ENCODE measurements at places on chromosomes 7 and 10.

DNA sequence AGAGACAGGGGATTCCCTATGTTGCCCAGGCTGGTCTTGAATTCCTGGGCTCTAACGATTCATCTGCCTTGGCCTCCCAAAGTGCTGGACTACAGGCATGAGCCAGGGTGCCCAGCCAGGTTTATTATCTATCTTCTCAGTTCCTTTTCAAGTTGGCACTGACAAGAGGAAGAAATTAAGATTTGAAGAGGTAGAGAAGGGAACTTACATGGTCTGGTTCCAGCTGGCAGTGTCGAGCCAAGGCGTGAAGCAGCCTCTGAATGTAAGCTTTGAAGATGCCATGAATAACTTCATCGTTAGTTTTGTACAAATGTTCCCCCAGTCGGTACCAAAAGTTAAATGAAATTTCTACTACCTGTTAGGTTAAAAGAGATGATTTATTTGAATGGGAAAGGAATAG lies 57.7 kb downstream of the TNPO3 start:
- no peak for DNase-seq

DNA sequence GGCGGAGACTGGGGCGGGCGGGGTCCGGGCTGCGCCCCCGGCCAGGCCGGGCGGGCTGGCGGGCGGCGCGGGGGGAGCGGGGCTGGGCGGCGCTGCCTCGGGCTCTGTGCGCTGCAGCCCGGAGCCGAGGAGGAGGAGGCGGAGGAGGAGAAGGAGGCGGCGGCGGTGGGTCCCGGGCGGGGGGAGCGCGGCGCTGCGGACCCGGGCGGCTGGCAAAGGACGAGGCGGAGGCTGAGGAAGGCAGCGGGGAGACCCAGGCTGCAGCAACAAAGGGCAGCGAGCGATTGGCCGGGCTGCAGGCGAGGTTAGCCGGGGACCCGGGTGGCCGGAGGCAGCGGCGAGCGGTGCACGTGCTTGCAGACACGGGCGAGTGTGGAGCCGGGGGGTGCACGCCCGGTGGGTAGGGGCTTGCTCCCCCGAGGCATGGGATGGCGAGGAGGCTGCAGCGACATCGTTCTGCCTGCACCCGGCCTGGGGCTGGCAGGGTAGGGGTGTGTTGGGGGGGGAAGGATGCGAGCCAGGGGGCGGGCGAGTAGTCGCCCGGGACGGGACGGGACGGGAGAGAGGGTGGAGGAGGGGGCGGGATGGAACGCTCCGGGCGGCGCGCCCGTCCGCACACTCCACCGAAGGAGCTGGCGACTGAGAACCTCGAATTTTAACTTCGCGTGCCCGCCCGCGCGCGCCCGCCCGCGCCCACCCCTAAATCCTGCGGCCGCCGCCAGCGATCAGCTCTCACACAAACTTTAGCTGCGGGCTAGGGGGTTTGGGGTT lies 844 bp upstream of the KAT6B start:
- peak; percentile 76 for DNase-seq

- no peak for DNase-seq
These were observed 16.2 kb downstream of the CNNM1 start for GRCh38 chr10:99345350-99345749.

- DNase-seq = peak; percentile 66
These were observed 707 bp upstream of the C1GALT1 start for GRCh38 chr7:7181519-7182155.

- no peak for DNase-seq
These were observed 277.9 kb downstream of the HPSE2 start for GRCh38 chr10:98957801-98958200.

DNA sequence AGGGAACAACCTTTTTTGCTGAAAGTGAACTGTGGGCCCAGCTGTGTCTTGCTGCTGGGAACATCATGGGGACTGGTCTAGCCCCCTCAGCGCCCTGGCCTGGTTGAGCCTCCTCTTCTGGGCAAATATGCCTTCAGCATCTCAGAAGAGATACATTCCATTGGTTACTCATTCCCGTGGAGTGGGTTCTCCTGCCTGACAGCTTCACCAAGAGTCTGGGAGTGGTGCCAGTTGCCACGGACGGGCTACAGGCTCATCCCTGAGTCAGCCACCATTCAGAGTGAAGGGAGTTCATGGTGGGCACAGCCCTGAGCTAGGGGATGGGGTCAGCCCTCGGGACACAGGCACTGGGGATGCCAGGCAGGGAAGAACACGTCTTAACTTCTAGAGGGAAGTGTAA lies 81.9 kb downstream of the RAMP3 start:
- DNase-seq = peak; percentile 16

DNA sequence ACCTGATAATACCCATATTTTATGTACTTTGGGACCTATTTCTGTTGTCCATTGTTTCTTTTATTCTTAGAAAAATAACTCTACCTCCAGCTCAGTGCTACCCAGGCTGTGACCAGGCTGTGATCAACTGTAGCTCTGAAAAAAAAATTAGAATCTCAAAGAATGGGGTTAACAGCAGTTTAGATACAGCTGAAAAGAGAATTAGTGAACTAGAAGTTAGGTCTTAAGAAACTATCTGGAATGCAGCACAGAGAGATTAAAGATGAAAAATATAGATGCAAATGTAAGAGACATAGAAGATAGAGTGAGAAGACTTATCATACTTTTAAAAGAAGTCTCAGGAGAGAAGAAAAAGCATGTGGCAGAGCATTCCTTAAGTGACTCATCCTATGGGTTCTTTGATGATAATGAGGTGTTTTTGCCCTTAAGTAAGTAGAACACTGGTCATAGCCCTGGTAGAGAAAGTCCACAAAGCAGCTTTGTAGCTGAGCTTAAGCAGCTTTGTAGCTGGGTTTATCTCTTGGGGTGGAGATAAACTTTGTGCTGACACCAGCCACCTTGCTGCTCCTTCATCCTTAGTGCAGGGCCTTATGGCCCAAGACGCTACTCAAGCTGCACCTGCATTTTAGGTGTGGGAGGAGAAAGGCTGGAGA lies 27.3 kb upstream of the SFRP5 start:
- no peak for DNase-seq

DNA sequence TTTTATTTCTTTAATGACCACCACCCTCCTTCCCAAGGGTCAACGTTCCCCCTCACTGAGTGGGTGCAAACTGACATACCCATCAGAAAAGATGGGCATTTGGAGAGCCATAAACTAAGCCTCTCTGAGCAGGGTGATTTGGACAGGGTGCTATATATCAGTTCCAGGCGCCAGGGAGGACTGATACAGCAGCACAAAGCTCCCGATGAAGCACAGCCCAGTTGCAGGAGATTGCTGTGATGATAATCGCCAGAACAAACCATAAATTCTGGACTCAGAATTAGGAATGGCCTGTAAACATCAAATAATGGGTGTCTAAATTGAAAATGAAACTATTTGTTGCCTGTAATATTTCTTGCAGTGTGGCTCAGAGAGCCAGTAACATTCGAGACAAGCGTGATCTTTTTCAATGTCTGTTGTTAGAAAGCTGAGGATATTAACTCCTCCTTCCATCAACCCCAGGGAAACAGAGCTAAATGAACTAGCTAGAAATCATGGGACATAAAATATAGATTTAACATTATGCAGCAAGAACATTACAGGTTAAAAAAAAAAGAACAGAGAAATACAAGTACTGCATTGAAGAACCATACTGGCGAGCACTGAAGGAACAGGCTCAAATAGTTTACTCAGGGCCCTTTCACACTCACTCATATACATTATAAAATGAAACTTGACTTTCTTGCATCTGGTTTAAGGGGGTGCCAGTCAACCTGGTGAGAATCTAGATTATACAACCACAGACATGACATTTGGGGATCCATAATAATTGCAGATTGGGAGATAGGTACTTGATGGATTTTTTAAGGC lies 137.5 kb upstream of the LRRTM3 start:
- DNase-seq = no peak

DNA sequence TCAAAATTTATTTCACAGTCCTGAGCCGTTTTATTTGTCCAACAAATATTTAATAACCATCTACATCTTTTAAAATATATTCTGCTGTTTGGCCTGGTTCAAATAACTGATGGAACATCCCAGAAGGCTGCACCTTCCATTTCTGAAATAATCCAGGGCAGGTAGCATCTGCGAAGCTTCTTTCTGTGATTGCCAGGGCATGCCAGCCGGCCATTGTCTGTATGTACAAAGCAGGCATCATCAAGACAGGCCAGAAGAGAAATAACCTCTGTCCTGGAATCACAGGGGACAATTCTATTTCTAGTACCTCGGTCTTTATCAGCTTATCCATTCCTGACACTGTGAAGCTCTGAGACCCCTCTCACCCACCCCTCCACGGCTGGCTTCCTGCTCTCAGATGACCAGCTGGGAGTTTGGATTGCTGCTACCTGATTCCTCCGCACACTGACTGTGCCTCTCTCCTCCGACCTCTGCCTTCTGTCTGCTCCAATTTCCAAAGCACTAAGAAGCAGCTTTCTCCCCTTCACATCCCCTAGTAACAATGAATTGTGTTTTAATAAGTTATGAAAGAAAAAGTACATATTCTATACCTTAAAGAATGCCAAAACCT lies 8.0 kb downstream of the DGKI start:
- DNase-seq = no peak

GRCh38 chr7:641269-641671 lies 85.2 kb upstream of the DNAAF5 start:
- DNase-seq = no peak

- DNase-seq = peak; percentile 96
These were observed 21.7 kb upstream of the PCGF5 start for GRCh38 chr10:91198781-91199180.

GRCh38 chr7:33971106-33971505 lies 65.8 kb downstream of the BMPER start:
- no peak for DNase-seq
